ENCODE measurements at places on chromosomes 6 and 20. TPM values are rescaled to one million over a fixed set of nuclear protein-coding genes. Genes with fewer than 3 reads are reported as not detected.

DNA sequence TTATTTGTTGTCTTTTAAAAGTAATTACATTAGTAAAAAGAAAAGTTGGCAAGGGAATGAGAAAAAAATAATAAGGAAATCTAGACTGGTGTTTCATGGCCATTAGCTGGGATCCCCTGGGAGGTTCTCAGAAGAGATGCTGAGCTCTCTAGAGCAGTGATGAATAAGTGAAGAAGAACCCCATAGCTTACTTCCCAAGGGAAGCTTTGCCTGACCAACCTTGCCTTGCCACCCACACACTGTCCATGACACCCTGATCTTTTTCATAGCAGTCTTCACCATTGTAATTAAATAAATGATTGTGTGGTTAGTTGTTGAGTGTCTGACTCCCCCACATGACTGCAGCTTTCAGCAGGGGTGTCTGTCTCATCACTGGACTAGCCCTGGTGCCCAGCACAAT lies 5.9 kb downstream of the C6orf163 start:
- no peak for DNase-seq

GRCh38 chr6:41200901-41201763 lies at the start of gene TREML2:
Gene TREML2, minus strand, starts transcription at chr6:41201149. Its CDS starts 141 bp downstream, at chr6:41201008.
- DNase-seq: no peak

DNA sequence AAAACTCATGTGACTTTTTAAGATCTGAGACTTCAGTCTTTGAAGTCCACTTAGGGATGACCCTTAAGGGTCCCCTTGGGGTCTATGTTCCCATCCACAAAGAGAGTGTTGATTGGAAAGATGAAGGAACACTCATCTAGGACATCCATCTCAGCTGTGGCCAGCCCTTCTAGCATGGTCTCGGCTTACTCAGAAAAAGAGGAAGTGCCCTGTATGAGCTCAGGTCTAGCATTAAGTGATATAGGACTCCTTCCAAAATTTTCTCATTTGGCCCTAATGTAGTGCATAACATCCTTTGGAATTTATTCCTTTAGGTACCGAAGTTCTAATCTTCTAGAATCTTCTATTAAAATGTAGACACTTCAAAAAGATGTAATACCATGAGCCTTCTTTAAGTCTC lies 77.4 kb downstream of the NDUFAF5 start:
- no peak for DNase-seq

DNA sequence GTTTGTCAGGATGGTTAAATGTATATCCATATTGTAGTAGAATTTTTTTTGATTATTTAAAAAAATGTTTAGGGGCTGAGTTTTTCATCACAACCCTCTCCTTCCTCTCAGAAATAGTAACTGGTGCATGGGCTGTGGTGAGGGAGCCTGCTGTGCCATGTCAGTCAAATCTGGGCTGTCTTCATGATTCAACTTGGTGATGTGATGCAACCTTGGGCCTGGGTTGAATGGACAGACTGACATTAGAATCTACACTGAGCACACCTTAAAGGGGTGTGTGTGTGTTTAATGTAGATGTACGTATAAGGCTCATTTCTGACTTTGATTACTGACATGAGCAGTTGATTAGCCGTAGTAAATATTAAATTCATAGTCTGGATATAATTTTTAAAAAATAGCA lies 3.7 kb downstream of the TJAP1 start:
- no peak for DNase-seq

GRCh38 chr6:124962639-124963415 lies 590 bp downstream of the RNF217 start:
- peak; percentile 64 for DNase-seq

DNA sequence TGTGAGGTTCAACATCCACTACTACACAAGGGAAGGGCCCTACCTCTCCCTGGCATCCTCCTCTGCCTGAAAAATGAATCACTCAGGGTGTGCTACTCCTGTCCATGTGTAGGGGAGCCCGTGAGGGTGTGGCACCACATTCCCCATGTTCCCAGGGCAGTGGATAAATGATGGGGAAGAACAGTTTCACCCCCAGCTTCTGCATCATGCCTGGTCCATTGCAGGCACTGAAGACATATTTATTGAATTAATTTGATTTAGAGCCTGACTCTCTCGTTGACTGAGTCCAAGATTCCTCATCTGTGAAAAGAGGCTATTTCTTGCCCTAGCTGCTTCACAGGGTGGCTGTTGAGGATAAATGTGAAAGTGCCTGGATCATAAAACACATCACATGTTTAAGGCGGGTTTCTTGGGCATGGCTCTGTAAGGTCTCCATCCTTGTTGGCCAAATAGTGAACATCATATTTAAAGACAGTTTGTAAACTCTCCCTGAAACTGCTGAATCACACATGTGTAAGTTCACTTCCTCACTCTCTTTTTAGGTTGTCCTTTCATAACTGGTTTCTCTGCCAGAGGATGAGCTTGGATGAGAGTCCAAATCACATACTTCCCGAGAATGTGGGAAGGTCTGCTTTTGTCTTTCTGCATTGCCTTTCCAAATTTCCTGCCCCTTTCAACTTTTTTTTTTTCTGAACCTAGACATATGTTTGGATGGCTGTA lies 79.7 kb upstream of the FYN start:
- peak; percentile 91 for DNase-seq

LTV1 gene
- 39.4 TPM for polyA plus RNA-seq

MCCD1 gene
- not detected for polyA plus RNA-seq

USP49 gene
- polyA plus RNA-seq: 4.6 TPM

All from muscle of leg (tissue), 16 donors.